Activated T-helper 9 cell treated with anti-CD3 and anti-CD28 coated beads, Interleukin-2, amount 50 U/mL, for 16 hours (primary cell): ENCODE measurements at places on chromosomes 5 and 9.

DNA sequence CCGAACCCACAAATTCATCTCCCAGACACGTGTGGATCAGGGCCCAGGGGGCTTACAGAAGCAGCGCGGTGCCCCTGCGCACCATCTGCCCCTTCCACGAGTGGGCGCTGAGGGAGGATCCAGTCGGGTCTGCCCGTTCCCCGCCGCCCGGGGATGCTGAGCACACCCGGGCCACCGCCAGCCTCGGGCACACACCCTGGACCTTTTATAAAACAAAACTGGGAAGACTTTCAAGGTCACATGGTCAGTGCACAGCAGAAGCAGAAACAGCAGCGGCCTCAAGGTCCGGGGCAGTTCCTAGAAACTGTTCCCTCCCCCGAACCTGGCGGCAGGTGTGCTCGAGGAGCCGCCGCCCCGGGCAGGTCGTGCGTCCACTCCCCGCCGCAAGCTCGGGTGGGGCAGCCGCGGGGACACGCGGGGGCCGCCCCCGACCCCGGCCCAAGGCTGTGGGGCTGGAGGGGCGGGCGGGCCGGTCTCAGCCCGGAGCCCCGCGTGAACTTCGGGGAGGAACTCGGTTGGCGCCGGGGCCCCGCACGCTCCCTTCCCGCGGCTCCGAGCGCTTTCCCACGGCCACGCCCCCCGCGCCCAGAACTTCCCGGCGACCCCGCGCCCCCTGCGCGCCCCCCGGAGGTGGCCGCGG lies 633 bp upstream of the PPP1R26 start:
- no peak for DNase-seq

DNA sequence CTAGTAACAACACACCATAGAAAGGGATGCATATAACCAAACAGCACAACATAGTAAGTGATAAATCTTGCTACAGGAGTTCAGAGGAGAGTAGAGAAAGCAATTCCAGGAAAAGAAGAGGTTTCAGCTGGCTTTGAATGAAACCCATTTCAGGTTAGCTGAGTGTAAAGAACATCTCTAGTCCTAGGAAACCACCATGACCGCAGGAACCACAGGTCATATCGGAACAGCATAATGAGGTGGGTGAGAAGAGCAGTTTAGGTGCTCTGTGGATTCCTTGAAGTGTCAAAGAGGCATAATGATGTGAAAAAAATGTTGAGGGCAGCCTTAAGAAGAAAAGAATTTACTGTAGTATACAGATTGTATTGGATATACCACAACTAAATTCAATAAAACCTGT lies 507.5 kb downstream of the MTRR start:
- no peak for DNase-seq

- no peak for DNase-seq
Observed at GRCh38 chr5:1255081-1255561, 29.9 kb downstream of the SLC6A18 start.

- no peak for DNase-seq
Observed at GRCh38 chr5:44942524-44943001, 133.8 kb downstream of the MRPS30 start.

DNA sequence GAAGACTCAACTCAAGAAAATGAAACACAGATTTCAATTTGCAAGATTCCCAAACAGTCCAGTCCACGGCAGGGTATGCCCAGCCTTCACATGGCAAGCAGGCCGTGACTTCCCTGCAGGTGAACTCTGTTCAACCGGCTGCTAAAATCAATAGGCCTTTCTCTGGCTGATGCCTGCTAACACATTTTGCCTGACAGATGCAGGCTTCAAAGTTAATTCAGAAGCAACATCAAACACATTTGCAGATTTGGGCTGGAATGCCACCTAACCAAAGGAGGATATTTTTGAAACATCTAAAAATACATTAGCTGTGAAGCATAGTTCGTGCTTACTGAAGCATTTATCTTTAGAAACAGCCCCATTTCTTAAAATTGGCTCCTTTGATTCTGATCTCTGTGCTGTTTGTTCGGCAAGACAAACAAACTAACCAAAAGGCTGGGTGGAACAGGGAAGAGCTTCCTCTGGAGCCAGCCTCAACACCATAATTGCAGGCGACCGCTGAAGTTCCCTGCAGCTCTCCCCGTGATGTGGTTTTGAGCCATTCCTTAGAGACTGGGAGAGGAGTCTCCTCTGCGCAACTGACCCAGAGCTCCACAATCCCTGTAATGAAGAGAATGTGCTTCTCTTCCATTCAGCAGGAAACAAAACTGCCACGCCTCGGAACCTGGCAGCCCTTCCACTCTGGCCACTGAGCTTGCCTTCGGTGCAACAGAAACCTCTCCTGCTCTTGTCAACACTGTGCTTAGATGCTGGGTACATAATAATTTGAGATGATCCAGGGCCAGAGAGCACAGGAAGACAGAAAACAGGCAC lies 126.5 kb downstream of the MYO10 start:
- DNase-seq = no peak

DNA sequence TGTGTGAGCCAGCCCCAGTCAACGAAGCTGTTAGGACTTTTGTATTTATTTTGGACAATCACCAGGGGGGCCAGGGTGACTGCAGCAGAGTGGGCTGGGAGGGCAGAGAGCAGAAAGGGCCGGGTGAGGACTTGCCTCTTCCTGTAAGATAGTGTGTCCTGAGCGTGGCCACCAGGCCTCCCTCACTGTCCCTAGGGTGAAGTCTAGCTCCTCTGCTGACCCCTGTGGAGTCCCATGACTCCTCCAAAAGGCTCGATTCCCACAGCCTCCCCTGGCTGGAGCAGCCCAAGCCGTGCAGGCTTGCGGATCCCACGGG lies 147.8 kb downstream of the RXRA start:
- DNase-seq = no peak

DNA sequence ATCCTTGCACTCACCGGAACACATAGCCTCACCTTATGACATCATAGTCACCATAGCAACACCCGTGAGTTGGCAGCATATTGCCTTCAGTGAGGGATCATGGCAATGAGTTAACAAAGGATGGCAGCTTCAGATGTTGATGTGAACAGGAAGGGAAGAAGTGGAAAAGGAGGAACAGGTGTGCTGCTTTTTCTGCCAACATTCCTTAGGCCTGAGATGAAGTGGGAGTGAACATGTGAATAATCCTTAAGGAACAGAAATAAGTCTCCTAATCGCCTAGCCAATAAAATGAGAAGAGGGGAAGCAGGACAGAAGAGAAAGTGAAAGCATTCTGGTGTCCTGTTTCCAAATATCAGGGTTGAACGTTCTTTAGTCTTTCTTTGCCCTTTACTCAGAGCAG lies 360.0 kb downstream of the BRINP1 start:
- no peak for DNase-seq

GRCh38 chr5:73447530-73448462 lies 781 bp downstream of the FOXD1 start:
- no peak for DNase-seq

- DNase-seq = no peak
Observed at GRCh38 chr9:129480227-129480626, 140.7 kb downstream of the C9orf50 start.

GRCh38 chr9:95499847-95500246 lies 16.9 kb downstream of the PTCH1 start:
- DNase-seq = no peak

- no peak for DNase-seq
Observed at GRCh38 chr5:17204133-17204489, 13.3 kb upstream of the BASP1 start.

GRCh38 chr5:1725641-1726468 lies 73.8 kb downstream of the MRPL36 start:
- DNase-seq = no peak

GRCh38 chr9:1217076-1217475 lies 166.9 kb downstream of the DMRT2 start:
- DNase-seq = no peak

DNA sequence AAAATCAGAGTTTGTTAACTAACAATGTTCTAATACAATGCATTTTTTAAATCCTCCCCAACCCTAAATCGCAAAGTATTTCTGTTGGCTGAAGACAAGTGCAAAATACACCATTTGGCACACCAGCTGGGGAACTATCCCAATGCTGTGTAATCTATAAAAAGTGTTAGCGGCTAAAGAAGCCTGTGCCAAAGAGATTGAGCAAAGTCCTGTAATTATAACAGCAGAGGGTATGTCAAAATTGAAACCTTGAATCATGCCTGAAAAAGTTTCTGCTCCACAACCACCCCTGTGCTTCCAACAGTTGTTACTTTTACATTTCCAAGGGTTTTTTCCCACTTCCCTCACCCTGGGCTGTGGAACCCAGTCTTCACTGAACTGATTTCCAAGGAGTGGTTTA lies 83.1 kb upstream of the PLPP6 start:
- no peak for DNase-seq

DNA sequence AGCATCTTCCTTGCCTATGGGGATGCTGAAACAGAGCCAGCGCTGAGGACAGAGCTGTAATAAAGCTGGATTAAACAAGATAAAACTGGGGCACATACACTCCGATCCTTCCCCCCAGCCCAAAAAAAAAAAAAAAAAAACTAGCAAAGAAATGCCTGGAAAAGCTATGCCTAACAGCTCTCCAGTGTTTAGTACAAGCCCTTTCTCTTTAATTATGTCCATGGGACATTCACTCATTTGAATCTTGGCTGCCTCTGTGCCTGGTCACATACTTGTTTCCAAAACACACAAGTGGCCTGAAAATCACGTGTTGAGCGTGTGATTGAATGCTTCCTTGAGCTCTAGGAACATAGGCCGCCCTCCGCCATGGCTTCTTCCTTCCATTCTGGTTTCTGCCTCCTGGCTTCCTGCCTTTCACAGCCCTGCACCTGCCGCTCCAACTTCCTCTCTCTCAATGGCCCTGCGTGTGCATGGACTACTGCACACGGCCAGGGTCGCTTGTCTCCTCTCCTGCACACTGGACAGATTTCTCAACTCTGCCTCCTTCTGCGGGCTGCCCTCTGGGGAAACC lies 111.0 kb upstream of the RETREG1 start:
- no peak for DNase-seq

- no peak for DNase-seq
Observed at GRCh38 chr9:3746296-3747275, 220.8 kb upstream of the RFX3 start.

GRCh38 chr5:127609011-127609410 lies 39.9 kb upstream of the CTXN3 start:
- DNase-seq = no peak

GRCh38 chr9:99449726-99450125 lies 227.6 kb downstream of the SEC61B start:
- no peak for DNase-seq

DNA sequence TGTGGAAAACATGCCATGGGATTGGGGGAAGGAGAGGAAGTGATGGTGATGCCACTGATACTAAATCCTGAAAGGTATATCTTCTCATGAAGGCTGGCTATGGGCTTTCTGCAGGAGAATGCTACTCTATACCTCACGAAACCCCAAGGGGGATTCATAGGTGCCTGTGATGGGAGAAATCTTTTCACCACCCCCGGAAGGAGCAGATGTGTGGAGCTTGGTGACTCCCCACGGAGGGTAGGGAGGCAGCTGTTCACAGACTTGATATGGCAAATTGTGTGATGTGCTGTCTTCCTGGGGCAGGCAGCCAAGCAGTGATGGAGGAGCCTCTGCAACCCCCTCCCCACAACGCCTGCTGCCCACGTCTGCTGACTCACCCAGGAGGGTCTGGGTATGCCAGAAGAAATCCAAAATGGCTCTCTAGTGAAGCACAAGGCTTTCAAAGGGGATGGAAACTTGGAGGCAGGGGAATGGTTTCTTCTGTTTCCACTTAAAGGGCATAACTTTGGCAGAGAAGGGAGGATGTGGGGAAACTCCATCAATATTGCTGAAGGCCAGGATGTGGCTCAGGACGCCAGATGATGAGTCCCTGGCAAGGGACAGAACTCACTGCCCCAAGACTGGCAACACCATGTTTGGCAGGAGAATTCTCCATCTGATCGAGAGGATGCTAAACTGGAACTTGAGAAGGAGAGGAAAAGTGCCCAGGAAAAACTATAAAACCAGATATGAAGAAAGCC lies 188.3 kb downstream of the GABBR2 start:
- DNase-seq = no peak

- DNase-seq = no peak
Observed at GRCh38 chr9:93059011-93059714, 662 bp downstream of the SUSD3 start.

DNA sequence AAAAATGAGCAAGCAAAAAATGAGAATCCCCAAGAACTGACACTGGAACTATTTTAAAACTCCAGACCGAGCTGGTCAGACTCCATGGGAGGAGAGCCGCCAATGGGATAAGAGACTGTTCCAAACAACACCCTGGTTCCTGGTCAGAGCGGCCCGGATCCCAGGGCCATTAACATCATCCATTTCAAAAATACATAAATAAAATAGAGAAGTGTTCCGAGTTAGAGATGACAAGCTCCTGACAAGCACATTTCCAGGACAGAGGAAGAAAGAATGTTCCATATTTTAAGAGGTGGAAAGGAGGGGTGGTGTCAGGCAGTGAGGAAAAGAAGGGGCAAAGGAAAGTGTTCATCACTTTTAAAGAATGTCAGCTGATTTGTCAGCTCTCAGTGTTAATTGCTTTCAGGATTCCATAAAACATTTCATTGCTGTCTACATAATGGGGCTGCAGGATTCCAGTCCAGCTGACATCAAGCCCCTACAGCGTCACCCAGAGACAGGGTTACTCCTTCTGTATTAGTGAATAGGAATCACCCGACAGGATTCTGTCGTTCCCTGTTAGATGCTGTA lies 202.5 kb upstream of the TRIM32 start:
- no peak for DNase-seq

- no peak for DNase-seq
Observed at GRCh38 chr5:121887727-121888126, 36.0 kb downstream of the FTMT start.

GRCh38 chr9:129321286-129322021 lies 143.4 kb upstream of the IER5L start:
- DNase-seq = no peak

GRCh38 chr9:126144603-126145456 lies 181.8 kb upstream of the MVB12B start:
- DNase-seq = no peak

- DNase-seq = no peak
Observed at GRCh38 chr9:70504834-70505233, 90.4 kb upstream of the KLF9 start.

DNA sequence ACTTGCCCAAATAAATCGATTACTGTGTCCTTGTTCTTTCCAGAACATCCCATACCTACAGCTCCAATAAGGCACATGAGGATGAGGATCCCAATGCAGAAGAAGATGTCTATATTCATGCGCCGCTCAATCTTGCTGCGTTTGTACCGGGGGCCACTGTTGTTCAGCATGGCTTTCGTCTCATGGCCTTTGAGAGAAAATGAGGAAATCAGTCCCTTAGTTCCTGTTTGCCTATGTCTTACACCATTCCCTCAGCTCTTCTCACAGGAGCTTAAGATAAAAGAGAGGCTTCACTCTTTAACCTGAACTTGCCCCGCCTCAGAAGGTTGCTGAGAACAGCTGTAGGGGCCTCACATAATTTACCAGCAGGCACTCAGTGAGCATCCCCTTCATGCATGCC lies 211.6 kb downstream of the ATP10B start:
- DNase-seq = no peak
